ENCODE measurements at places on chromosomes 5 and 9.

DNA sequence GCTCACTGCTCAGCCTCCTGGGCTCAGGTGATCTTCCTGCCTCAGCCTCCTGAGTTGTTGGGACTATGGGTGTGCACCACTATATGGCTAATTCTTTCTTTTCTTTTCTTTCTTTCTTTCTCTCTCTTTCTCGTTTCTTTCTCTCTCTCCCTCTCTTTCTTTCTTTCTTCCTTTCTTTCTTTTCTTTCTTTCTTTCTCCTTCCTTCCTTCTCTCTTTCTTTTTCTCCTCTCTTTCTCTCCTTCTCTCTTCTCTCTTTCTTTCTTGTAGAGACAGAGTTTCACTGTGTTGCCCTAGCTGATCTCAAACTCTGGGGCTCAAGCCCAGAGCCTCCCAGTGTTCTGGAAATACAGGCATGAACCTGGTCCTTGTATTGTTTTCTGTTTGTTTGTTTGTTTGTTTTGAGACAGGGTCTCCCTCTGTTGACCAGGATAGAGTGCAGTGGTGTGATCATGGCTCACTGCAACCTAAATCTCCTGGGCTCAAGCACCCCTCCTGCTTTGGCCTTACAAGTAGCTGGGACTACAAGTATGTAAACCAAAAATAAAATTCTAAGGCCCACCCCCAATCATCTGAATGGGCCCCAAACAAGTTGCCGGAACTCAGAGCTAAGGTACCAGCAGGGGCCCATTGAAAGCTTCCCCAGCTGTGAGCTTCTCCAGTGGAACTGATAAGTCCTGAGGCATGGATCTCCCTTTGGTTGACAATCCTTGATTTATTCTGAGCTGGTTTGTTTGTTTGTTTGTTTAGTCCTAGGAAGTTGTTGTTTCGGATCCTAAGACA, 11.9 kb upstream of the BTF3 start:
- no peak for DNase-seq

DNA sequence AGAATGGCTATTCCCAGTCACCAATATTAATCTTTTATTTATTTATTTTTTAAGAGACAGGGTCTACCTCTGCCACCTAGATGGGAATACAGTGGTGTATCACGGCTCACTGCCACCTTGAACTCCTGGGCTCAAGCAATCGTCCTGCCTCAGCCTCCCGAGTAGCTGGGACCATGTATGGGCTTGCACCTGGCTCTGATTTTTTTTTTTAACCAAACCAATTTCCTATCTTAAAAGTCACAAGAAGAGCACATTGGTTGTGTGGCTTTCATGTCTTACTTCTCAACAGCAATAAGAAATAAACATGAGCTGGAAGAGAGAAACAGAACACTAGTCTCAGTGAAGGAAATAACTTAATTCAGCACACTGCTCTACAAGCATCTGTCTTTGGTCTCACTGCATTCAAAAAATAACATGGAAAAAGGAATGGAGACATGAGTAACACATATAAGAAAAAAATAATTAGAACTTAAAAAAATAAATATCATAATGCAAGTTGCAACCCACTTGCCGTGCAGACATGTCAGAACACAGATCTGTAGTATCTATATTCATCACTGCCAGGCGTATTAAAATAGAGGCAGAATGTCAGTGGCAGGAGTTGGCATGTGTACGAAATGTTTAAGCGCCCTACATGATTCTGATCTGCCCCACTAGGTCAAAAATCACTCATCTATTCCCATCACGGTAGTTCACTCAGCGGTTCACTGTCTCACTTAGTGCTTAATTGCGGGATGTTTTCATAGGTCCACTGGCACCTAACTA, 66.4 kb downstream of the EFNA5 start:
- no peak for DNase-seq

DNA sequence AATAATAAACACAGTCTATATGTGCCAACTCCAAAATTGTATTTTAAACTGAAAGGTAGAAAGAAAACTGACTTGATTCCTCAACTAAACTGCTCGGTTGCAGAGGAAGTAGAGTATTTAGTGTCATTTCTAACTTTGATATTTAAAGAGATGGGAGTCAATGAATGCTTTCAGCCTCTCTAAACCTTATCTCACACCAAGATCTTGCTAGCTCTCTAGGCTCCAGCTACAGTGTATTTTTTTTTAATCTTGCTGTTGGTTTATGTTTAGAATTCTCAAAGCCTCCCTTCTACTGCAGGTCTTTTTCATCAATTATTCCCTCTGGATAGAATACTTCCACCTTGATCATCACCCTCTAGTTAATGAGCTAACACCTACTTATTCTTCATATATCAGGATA, 419.4 kb upstream of the ZNF462 start:
- no peak for DNase-seq

GRCh38 chr5:38467353-38468040, 88.9 kb downstream of the LIFR start:
- DNase-seq: no peak

DNA sequence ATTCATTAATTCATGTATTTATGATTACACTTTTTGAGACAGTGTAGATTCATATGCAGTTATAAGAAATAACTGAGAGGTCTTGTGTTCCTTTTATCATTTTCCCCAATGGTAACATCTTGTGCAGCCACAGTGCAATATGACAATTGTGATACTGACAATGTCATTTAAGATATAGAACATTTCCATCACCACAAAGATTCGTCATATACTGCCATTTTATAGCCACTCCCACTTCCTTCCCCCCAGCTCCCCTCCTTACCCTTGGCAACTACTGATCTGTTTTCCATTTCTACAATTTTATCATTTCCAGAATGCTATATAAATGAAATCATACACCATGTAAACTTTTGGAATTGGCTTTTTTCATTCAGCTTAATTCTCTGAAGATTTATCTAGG, 53.8 kb downstream of the NR2F1 start:
- no peak for DNase-seq

DNA sequence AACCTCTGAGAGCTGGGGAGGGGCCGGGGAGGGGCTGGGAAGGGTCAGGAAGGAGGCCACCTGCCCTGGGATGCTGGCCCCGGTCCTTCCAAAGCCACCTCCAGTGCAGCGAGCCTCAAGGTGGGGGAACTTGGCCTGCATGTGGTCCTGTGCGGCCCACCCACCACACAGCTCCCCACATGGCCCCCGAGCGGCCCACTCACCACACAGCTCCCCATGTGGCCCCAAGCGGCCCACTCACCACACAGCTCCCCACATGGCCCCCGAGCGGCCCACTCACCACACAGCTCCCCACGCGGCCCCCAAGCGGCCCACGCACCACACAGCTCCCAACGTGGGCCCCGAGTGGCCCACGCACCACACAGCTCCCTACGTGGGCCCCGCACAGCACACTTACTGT, 2.0 kb upstream of the LCN10 start:
- no peak for DNase-seq

Data from T-helper 17 cell (primary cell).